ENCODE measurements at places on chromosomes 6 and 20. TPM values are rescaled to one million over a fixed set of nuclear protein-coding genes. Genes with fewer than 3 reads are reported as not detected.

The RUNX2 gene
- 47.6 TPM for total RNA-seq

The KHDRBS2 gene
- total RNA-seq: 0.50 TPM

GRCh38 chr6:57135885-57136284, 36.2 kb upstream of the BAG2 start:
- H3K4me1 ChIP-seq: peaks cover 7% of the 10 kb centered on the region
- H3K36me3 ChIP-seq: peaks cover 17% of the 10 kb centered on the region

GRCh38 chr20:56382696-56383095, 9.3 kb downstream of the AURKA start:
- H3K36me3 ChIP-seq: peaks cover 3% of the 10 kb centered on the region
- no peaks in the 10 kb centered on the region for H3K27me3 ChIP-seq
- no peak overlapping the region for H3K27ac ChIP-seq
- peaks cover 4% of the 10 kb centered on the region for H3K4me1 ChIP-seq
- no peak for DNase-seq

- no peak overlapping the region for H3K27ac ChIP-seq
- H3K36me3 ChIP-seq: no peaks in the 10 kb centered on the region
- no peaks in the 10 kb centered on the region for H3K27me3 ChIP-seq
- no peak overlapping the region for H3K4me3 ChIP-seq
Observed at GRCh38 chr6:94636780-94637385, 940.5 kb upstream of the MANEA start.
